Activated naive CD4-positive, alpha-beta T cell treated with Interleukin-2 at 50 U/mL for 16 hours (primary cell): ENCODE measurements at places on chromosomes 1 and 21.

DNA sequence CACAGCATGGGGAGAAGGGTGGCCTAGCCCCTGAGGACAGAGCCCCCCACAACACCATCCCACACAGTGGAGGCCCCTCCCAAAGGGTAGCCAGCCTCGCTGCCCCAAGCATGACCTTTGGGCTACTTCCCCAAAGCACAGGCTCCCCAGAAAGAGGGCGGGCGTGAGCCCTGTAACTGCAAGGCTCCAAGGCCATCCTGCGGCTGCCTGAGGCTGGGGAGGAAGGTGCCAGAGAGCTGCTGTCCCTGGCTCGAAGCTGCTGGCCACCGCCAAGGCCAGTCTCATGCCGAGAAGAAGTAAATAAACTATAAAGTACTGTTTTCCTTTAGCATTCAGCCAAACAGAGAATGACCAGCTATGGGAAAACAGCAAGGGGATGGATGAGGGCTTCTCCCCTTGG lies 27.5 kb downstream of the UBASH3A start:
- DNase-seq: no peak

- no peak for DNase-seq
Measured at GRCh38 chr1:56034847-56035481, 544.4 kb downstream of the PLPP3 start.

DNA sequence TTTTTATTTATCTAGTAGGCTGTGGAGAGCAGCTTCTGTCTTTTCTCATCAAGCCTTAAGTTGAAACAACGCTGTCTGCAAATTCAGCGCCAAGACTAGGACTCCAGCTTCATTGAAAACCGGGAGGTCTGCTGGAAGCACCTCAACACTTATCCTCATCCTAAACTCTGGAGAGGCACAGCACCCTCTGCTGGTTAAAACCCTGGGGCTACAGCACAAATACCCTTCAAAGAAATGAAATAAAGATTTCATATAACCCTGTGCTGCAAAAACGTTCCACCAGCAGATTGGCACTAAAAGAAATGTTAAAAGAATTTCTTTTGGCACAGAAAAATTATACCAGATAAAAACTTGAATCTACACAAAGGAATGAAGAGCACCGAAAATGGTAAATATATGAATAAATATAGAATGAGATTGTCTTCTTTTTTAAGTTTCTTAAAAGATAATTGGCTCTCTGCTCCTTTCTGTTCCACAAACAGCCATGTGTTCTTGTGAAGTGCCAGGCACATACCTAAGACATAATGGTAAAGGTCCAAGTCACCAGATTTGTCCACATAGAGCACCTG lies 227.7 kb upstream of the SAMSN1 start:
- peak; percentile 66 for DNase-seq

- DNase-seq: peak; percentile 42
Measured at GRCh38 chr1:36516372-36517010, 33.8 kb upstream of the CSF3R start.

DNA sequence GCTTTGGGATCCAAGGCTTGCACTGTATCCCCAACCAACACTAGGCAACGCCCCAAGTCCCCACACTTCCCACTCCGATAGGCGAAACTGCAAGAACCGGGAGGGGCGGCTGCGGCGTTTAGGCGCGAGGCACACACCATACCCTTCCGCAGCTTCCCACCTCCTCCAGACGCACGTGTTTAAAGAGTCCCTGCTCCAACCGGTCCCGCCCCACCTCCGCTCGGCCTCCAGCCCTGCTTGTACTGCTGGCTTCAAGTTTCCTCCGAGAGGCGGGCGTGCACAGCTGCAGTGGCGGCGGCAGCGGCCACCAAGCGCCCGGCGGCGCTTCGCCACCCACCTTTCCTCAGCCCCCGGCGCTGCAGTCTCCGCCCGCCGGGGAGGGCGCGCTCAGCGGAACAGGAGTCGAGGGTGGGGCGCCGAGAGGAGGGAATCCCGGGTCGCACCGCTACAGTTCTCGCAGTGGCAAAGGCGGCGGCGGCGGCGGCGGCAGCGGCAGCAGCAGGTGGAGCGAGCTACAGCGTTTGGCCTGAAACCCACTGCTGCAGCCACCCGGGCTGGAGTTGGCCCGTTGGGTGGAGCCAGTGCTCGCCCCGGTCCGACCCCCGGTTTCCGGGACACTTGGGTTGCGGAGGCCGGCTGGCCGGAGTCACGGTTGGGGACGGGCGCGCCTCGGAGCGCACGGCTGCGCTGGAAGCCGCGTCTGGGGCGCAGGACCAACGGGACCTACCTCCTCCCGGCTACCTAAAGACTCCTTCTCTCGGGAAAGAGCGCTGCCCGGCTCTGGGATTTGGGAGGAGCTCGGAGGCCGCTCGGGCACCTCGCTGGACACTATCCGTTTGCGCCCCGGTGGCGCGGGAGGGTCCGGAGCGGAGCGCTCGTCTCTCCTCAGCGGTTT lies at the start of gene CNIH3:
Gene CNIH3, plus strand, starts transcription at position 457 of the 895 bp plus-strand sequence. CDS start 858 bp downstream, outside the sequence.
- DNase-seq: peak; percentile 36

- no peak for DNase-seq
Measured at GRCh38 chr1:116431870-116432500, 58.9 kb downstream of the ATP1A1 start.

- DNase-seq: no peak
Measured at GRCh38 chr21:41600961-41601572, 93.1 kb upstream of the TMPRSS2 start.

DNA sequence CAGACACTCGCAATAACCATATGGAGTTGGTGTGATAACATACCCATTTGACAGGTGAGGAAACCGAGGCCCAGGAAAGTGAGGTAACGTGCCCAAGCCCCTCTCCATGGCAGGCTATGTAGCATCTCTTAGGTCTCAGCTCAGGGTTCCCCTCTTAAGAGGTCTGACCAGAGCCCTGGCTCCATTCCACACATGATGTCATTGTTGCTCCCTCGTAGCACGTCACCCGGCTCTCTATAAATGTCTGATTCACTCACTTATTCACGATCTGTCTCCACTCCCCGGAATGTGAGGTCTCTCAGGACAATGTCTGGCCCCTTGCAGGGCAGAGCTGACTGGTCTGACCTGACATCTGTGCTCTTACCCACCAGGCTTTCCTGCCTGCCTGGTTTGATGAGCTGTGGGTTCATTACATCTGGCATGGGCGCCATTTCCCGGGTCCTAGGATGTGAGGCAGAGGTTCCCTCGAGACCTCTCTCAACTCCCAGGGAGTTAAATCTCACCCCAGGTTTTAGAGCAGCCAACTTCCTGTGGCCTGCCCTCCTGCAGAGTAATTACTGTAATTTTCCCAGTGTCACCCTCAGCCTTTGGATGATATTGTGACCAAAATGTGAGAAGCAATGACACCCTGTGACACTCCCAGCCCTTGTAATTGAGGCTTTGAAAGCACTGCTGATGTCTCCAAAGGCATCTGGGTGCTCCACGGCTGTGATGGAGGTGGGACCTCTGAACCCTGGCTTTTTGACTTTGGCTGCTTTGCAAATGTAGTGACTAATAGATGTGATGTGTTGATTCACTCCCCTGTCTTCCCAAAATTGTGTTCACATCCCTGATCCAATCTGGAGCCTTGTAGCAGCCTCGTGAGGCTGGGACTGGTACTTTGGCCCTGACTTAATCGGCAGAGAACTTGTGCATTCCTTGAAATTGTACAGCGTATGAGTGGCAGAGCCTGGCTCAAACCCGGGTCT lies 10.6 kb downstream of the ACTL8 start:
- DNase-seq: no peak

DNA sequence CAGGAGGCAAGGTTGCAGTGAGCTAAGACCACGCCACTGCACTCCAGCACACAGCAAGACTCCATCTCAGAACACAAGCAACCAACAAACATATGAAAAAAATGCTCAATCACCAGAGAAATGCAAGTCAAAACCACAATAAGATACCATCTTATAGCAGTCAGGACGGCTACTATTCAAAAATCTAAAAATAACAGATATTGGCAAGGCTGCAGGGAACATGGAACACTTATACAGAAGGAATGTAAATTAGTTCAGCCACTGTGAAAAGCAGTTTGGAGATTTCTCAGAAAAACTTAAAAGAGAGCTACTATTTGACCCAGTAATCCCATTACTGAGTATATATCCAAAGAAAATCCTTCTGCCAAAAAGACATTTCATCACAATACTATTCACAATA lies 27.6 kb upstream of the POGK start:
- DNase-seq: no peak

- no peak for DNase-seq
Measured at GRCh38 chr1:58395355-58395754, 151.2 kb downstream of the OMA1 start.

DNA sequence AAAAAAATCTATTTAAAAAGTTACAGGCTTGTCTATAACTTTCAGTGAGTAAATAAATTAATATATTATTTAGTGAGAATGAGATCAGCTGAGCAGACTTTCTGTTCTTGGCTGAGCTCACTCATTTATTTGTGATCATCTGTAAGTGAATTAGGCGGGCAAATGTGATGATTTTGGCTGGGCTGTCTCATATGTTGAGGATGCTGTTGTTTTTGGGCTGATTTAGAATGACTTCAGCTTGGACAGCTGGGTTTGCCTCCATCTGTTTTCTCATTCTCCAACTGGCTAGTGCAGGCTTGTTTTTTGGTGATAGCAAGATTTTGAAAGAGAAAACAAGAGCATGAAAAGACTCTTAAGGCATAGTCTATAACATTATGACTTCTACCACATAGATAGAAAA lies 475.8 kb upstream of the OLFM3 start:
- no peak for DNase-seq

GRCh38 chr1:245079021-245079609 lies 75.7 kb upstream of the KIF26B start:
- DNase-seq: no peak

- DNase-seq: no peak
Measured at GRCh38 chr1:221881805-221882581, 140.1 kb upstream of the DUSP10 start.

- no peak for DNase-seq
Measured at GRCh38 chr1:214971071-214971470, 111.5 kb upstream of the KCNK2 start.

GRCh38 chr1:30782361-30783255 lies 25.0 kb upstream of the LAPTM5 start:
- peak; percentile 74 for DNase-seq

DNA sequence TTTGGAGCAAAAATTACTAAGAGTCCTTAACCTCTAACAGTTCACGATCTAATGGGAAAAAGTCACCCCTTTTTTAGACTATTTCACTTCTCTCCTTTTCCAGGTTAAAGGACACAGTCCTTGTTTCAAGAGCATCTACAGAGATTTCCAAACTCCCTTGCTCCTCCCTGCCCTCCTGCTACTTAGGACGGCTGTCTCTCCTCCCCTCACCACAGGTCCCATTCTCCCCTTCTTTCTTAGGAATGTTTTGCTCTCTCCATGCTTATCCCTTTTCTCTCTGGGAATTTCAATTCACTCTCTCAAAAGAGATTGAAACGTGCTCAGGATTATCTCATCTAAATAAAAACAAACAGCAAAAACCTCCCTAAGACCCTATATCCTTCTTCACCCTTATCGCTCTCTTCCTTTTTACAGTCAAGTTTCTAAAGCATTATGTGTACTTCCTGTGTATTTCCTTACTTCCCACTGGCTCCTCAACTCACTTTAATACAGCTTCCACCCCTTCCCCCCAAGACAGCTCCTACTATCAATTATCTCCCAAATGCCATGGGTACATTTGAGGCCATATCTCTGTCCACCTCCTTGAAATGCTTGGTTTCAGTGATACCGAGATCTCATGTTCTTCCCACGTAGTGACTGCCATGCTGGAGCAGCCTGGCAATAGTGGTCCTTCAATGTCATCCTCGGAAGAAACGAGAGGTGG lies 43.2 kb upstream of the ZNF281 start:
- DNase-seq: no peak

DNA sequence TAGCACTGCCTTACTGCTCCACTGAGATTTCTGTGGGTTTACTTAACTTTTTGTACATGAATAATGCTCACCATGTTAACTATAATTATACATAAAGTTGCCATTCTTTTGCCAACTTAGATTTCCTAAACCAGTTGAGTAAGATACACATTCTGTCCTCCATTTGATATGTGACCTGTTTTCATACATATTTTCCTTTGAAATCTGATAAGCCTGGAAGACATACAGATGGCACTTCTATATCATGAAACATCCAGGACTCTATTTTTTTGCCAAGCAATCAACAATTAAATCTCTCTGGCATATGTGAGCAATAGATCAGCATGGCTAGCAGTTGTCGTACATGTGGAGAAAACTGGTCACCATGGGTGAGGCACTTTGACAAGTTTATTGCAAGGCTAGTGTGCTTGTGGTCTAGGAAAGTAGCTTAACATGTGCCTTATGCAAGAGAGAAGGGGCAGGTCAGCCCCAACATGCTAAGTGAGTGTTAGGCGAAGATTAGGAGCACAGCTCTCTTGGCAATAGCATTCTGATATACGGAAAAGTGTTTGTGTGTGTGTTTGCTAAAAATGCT lies 14.2 kb downstream of the PRRX1 start:
- no peak for DNase-seq

DNA sequence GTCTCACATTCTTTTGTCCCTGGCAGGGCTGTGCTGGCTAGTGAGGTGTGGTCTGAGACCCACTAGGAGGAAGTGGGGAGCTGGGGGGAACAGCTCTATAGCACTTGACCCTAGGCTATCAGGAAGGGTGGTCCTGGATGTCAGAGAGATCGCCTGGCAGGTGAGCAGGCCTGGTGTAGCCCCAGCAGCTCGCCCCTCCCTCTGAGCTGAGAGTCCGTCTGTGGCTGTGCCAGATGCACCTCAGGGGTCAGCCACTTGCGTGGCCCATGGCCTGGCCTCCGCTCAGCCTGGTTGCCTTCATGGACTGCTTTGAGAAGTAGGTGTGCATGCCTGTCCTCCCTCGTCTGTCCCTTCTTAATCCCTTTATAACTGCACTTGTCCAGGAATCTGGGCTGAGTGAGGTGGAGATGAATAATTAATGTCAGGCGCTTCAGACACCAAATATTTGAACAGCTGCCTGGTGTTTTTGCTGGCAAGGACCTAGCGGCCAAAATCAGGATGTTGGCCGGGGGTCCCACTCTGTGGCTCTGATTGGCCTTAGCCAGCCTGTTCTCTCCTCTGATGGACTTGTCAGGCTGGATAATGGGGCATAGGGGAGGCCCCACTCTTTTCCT lies 30.5 kb downstream of the TMEM53 start:
- no peak for DNase-seq

- no peak for DNase-seq
Measured at GRCh38 chr1:214380396-214380795, 99.4 kb downstream of the SMYD2 start.

GRCh38 chr1:117817629-117818028 lies 111.8 kb downstream of the GDAP2 start:
- DNase-seq: no peak

GRCh38 chr1:202311875-202312635 lies 29.7 kb downstream of the UBE2T start:
- DNase-seq: no peak

- DNase-seq: no peak
Measured at GRCh38 chr1:203325418-203326091, 20.2 kb downstream of the BTG2 start.

GRCh38 chr21:31181082-31181750 lies 142.9 kb upstream of the KRTAP19-8 start:
- peak; percentile 17 for DNase-seq

GRCh38 chr1:68358439-68358838 lies 91.3 kb downstream of the RPE65 start:
- no peak for DNase-seq

- DNase-seq: no peak
Measured at GRCh38 chr1:237444120-237444790, 402.3 kb downstream of the RYR2 start.
